ELR (cell line): ENCODE measurements at places on chromosomes 2 and 18.

DNA sequence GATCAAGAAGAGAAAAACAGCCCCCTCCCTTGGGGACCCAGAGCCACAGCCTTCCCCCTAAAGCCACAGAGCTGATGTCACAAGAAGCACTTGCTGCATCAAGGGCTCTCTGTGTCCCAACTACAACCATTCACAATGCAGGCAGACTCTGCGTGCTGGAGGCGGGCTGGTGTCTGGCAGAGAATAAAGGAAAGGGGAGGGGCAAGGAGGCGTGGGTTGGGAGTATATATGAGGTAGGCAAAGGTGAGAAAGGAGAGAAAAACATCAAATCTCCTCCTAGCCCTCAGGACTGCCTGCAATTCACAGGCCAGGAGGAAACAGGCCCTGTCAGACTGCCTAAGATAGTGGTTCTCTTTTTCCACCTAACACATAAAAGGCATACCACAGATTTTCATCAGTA, 48.8 kb upstream of the IHH start:
- DNase-seq, result no peak

GRCh38 chr18:11002277-11002676, 147.1 kb downstream of the PIEZO2 start:
- DNase-seq, result no peak

DNA sequence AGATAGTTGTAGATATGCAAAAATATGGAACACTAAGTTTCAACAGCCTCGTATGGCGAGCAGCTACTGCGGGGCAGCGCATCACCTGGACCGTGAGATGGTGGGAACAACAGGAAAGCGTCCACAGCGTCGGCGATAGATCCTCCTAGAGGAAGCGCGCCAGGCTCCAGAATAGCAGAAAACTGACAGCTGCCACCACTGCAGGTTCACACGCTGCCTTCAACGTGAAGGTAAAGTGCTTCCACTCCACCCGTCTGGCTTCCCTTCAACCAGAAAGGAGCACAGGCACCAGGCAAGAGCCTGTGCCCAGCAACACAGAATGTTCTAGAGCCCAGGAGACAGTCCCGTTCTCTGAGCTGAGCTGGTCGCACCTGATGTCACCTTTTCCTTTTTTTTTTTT, 20.0 kb downstream of the FBXO48 start:
- no peak for DNase-seq

GRCh38 chr2:196875414-196875813, 51.1 kb downstream of the PGAP1 start:
- DNase-seq, result no peak

- DNase-seq, result no peak
These were observed 110.6 kb downstream of the MRO start for GRCh38 chr18:50709193-50709592.

- DNase-seq, result peak; percentile 58
These were observed 854 bp downstream of the GPR155 start for GRCh38 chr2:174485788-174486562.

DNA sequence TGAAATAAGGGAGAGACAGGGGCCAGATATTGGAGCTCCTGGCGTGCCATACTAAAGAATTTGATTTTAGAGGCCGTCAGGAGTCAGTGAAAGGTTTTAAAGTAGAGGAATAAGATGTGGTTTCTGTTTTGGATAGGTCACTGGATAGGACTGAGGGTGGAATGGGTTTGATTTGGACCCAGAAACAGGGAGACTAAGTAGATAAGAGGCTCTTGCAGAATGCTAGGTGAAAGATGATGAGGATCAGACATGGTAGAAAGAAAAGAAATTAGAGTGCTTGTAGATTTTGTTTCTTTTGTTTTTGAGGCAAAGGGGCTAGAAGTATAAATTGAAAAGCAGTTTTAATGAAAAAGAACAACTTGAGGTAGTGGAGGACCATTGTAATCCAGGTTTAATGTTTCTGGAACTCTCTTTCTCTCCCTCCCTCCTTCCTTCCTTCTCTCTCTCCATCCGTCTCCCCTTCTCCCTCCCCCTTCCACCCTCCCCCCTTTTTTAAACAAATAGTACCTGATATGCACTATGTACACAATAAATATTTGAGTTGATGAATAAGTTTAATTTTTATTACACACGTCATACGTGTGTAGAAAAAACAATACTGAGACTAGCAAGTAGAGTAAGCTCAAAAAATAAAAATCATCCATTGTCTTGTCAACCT, 1.9 kb downstream of the NDUFV2 start:
- DNase-seq, result peak; percentile 16

- no peak for DNase-seq
These were observed 158.8 kb downstream of the NDUFA10 start for GRCh38 chr2:239866350-239866749.

DNA sequence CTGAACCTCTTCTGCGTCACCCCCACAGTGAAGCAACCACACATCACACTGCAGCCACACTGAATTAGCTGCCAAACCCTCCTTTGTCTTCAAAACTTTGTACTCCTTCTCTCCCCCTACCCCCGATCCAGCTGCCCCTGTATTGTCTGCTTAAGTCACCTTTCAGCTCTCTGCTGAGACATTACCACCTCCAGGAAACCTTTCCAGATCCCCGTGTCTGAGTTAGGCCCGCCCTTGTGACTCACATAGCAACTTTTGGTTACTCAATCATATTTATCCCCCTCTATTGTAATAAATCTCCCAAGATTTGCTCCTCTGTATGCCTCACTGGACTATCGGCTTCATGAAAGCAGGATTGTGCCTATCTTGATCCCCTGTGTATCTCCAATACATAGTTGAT, 82.8 kb upstream of the CDCA7 start:
- DNase-seq, result peak; percentile 45

GRCh38 chr18:46386788-46387187, 270.2 kb downstream of the LOXHD1 start:
- no peak for DNase-seq

GRCh38 chr2:122486086-122486485, 730.6 kb downstream of the TSN start:
- no peak for DNase-seq

DNA sequence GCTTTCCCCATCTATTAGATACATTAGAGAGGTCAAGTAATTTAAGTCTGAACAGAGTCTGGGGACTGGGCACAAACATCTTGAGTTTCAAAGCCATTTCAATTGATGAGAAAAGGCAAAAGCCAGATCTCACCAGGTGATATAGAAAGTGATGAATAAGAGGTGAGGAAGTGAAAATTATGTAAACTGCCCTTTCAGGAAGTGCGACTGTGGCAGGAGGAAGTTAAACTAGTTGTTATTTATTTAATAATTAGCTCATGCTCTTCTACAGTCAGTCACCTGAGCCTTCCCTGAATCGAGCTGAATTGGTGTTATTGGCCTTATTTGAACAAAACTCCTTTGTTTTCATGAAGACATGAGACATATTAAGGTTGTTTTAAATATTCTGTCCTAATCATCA, 115.1 kb downstream of the CDH20 start:
- no peak for DNase-seq

DNA sequence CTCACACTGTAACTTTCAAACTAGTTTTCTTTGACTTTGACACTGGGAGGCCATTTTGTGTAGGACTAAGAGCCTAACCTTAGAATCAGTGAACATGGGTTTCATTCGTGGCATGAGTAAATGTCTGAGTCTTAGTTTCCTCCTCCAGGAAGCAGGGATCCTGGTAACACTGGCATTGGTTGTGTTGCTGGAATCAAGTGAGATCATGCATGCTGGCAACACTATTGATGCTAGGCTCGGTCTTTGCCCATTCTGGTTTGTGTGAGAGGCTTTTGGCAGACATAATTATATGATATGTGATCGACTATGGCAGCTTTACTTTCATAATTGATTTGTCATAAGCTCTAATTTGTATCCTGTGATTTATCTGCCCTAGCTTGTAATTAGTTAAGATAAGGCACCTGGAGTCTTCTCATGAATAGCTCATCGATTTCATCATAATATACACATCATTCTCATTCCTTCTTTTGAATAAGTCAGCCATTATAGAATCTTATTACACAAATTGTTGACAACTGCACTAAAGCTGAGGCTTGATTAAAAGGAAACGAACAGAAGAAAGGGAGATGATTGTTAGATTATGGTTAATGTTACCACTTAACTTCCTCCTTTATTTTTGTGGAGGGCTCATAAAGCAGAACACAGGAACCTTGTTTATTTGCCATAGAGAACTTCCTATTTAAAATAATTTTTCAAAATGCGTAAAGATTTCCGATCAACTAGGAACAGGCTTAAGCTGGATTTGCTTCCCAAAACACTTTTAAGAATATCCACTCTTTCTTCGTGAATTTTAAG, 12.6 kb downstream of the PPP1R1C start:
- no peak for DNase-seq

DNA sequence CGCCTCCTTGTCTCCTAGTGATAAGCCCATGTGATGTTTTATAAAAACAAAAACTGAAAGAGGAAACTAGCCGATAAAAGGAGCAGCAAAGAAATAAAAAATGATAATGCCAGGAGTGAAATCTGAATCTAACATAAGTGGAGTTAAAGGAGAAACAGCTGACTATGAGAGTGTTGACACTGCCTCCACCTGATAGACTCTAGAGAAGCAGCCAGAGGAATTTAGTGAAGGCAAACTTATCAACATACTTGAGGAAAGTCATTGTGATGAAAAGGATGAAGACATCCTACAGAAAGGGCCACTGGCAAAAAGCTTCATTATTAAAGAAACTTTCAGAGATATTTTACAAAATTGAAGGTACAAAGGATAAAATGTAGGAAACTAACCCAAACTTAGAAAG, 1.9 kb downstream of the M1AP start:
- no peak for DNase-seq

GRCh38 chr2:202335791-202336467, 40.2 kb upstream of the BMPR2 start:
- peak; percentile 67 for DNase-seq

DNA sequence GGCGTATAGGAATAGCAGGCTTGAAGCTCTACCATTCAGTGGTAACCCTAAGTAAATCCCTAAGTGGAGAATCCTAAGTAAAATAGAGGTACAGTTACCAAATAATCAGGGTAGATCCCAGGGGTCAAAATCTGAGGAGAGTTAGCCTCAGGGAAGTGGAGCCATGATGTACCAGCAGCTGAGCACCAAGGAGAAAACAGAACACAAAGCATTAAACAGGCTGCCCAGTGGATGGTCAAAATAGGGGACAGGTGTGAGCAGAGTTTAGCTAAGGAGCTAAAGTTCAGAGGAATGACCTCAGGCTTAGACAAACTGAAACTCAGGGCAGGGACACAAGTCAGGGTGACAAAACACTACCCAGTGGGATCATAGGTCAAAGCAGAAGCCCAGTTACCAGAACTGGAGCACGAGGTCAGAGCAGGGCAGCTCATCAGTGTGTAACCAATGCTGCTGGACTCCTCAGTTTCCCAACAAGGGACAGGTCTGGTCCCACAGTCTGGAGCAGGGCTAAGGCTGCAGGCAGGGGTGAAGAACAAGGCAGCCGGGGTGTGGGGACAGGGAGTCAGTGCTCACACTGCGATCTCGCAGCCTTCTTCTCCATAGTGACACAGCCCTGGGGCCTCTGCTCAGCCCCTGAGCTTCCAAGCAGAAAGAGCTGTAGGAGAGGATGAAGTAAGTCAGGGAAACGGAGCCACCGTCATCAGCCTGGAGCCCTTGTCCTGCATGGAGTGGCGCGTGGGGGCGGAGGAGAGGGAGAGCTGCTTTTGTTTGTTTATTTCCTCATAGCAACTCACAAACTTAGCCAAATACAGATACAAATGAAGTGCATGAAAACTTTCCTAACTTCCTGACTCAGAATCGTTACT, 264.0 kb downstream of the MREG start:
- no peak for DNase-seq

DNA sequence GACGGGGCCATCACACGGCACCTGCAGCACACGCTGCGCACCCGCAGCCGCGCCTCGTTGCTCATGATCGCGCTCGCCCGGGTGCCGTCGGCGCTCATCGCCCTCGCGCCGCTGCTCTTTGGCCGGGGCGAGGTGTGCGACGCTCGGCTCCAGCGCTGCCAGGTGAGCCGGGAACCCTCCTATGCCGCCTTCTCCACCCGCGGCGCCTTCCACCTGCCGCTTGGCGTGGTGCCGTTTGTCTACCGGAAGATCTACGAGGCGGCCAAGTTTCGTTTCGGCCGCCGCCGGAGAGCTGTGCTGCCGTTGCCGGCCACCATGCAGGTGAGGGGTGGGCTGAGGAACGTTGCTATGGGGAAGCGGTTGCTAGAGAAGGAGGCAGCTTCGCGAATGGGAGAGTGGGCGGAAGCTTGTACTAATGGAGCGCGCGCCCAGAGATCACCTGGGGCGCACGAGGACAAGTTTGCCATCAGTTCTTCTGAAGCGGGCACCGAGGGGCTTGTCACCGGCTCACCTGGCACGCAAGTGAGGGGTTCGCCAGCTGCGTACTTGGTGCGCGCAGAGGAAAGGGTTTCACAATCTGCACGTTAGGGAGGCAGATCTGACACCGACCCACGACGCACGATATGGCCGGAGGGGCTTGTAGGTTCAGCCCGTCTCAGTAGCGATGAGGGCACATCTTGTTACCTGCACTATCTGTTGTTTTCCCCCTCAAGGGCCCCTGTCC, 45.6 kb downstream of the DDX18 start:
- no peak for DNase-seq

GRCh38 chr18:28581521-28582071, 404.7 kb upstream of the CDH2 start:
- DNase-seq, result no peak

DNA sequence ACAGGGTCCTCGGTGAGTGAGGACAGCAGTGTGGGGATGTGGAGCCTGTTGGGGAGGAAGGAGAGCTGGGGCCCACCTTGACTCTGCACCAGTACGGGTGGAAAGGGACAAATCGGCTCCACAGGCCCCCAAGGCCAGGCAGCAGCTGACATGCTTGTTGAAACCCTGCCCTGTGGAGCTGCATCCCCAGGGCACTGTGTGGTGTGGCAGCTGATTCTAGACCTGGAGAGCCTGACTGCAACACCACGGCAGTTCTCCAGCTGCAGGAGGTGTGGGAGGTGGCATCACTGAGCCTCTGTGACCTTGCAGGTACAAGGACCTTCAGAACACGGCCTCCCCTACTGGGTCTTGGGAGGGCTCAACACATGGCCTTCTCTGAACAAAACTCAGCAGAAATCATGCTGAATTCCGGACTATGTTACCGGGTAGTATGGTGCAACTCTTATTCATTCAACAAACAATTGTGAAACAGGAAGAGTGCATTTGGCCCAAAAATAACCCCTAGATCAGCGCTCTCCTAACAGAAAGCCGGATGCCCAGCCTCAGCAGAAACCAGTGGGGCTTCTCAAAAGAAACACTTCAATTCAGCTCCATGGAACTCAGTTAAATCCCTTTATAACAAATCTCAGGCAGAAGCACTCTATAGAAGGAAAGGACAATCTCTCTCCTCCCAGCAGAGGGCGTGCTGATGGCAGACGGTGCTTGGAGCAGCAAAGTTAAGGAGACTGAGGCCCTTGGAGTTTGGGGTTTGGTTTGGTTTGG, 104.4 kb upstream of the SALL3 start:
- no peak for DNase-seq

DNA sequence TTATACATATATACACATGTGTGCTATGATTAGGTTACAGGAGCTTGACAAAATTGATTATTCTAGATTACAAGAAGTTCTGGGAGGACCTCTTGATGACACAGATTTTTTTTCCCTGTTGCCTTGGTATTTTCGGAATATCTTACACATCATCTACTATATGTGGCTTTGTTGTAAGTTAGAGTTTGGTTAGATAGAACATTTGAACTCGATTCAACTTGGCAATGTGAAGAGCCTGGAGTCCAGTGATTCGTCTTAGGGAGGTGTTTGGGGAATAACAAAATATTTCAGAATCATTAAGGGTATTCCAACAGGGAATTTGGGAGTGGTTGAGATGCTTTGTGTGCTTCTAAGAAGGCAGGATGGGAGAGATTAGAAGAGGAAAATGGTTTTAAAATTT, 39.3 kb upstream of the EFEMP1 start:
- DNase-seq, result no peak
